ENCODE measurements at places on chromosomes 2 and 18.
A peak's percentile ranks its signal among the peaks of the same experiment; 100 is the strongest.

- no peak for DNase-seq
Observed at GRCh38 chr2:136131484-136131960, 13.6 kb upstream of the CXCR4 start.

DNA sequence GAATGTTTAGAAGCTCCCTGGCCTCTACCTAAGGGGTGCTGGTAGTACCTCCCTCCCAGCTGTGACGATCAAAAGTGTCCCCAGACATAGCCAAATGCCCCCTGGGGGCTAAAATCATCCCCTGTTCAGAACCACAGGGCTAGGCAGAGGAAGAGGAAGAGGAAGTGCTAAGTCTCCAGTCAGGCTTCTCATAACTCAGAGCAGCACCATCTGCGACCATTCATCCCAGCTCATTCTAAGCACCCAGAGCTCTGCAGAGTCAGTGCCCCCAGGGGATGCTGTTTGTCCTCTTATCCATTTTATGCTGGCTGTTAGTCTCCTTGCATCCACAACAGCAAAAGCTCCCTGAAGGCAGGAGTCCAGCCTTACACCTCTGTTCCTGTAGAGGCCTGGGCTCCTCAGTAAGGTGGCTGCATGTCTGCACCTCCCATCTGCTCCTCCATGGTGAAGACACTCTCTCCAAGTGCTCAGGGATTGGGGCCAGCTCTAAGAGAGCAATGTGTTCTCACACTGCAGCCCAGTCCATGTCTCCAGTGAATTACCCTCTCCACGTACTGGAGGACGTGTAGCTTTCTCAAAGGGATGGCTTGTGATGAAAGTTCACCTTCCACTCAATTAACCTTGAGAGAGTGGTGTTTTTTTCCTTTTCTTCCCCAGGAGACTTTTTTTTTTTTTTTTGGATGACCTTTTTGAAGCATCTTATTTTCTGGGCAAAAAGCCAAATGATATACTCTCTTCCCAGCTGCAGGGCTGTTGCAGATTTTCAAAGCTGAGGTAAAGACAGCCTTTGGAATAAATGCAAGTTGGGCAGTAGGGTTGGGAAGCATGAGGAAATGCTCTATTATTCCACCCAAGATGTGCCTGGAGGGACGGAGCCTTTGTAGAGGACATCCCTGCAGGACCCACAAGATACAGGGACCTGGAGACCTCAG lies 158.9 kb upstream of the SLC14A2 start:
- DNase-seq: no peak

GRCh38 chr2:102126169-102126568 lies 16.4 kb upstream of the IL1R1 start:
- no peak for DNase-seq

GRCh38 chr18:44552706-44553105 lies 128.0 kb upstream of the SETBP1 start:
- DNase-seq: no peak

GRCh38 chr2:241035142-241035817 lies 36.9 kb downstream of the SNED1 start:
- peak; percentile 3 for DNase-seq

DNA sequence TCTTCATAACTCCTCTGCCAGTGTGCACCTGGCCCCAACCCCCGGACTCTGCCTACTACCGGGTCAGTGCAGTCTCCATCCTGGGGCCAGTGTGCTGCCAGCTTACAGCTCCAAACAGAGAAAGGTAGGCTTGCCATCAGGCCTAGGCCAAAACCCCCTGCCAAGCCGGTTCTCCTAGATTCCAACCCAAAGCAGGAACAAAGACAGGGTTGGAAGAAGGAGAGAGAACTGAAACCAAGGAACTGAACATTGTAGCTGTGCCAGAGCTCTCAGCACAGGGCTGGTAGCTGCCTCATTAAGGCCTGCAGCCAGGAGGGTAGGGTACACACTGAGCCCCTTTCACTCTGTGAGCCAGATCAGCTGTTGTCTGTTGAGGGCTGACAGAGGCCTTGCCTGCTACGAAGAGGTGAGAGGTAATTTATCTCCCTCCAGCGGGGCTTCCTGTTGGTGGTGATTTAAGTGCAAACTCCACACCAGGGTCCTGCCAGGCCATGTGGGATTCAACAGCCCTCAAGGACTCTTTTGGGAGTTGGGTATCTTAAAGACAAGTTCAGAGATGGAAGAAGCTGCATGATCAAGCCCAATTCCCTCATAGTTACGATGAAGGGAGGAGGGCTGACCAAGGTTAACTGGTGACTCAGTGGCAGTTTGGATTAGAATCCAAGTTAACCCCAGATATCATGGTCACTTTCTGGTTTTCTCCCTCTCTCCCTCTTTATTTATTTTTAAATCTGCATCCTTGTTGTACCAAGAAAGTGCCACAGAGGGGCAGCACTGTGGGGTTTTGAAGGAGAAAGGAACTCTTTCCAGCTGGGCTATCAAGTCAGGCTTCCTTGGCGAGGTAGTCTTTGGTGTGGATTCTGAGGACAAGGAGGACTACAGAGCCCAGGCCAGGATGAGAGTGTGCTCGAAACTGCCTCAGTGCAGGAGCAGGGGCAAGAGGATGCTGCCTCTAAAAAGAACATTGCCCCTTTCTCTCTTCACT lies 48.1 kb downstream of the CYRIA start:
- no peak for DNase-seq

GRCh38 chr2:124879640-124880039 lies 854.6 kb downstream of the CNTNAP5 start:
- no peak for DNase-seq

DNA sequence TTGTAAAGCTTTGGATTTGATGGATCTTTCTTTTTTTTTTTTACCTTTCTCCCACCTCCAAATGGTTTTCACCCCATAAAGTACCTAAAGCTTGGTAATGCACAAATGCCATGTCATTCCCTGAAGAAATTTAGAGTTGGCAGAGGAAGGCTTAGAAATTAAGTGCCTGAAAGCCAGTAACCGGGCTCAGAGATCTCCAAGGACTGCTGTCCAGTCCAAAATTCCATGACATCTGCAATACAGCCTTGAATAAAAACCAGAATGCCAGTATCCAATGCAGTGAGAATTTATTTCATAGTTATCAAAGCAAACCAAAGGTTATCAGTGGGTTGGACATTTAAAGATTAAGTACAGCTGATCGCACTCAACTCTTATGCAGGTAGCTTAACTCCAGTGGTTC lies 209.9 kb upstream of the RBBP8 start:
- no peak for DNase-seq

- no peak for DNase-seq
Observed at GRCh38 chr2:170180031-170180566, 2.2 kb downstream of the MYO3B start.

- DNase-seq: peak; percentile 84
Observed at GRCh38 chr18:57434536-57435494, at the start of gene ONECUT2. ONECUT2 (plus strand) TSS chr18:57435374; CDS start chr18:57435717, 343 bp downstream.

DNA sequence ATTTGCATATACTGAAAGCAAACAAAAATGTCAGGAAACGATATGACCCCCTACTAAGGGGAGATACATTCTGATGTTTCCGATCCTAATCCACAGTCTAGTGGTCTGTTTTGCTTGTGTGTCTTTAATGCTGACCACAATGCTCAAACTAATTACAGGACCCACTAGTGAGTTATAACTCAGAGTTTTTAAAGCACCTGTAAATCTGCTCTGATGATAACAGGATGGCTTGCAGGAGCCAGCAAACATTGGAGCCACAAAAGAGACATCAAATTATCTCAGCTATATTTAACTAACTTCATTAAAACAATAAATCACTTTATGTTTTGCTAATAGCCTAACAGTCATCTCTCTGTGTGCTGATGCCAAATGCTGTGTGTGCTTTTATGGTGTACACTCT lies 300.3 kb downstream of the NBAS start:
- DNase-seq: no peak

DNA sequence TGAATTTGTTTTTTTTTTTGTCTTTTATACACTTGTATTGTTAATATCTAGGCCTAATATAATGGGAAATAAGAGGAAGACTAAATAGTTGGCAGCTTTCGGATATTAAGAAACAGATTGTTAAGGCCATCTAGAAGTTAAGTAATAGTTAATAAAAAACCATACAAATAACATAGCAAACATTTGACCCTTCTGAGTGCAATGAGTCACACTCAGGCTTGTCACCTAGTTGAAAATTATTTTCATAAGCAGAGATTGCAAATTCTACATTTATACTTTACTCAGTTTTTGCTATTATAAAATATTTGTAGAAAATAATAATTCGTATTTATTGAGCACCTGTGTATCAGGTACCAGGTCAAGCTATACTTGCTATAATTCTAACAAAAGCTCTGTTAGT lies 2.4 kb downstream of the NUP35 start:
- DNase-seq: no peak

- no peak for DNase-seq
Observed at GRCh38 chr18:24185805-24186204, 46.9 kb downstream of the CABYR start.

DNA sequence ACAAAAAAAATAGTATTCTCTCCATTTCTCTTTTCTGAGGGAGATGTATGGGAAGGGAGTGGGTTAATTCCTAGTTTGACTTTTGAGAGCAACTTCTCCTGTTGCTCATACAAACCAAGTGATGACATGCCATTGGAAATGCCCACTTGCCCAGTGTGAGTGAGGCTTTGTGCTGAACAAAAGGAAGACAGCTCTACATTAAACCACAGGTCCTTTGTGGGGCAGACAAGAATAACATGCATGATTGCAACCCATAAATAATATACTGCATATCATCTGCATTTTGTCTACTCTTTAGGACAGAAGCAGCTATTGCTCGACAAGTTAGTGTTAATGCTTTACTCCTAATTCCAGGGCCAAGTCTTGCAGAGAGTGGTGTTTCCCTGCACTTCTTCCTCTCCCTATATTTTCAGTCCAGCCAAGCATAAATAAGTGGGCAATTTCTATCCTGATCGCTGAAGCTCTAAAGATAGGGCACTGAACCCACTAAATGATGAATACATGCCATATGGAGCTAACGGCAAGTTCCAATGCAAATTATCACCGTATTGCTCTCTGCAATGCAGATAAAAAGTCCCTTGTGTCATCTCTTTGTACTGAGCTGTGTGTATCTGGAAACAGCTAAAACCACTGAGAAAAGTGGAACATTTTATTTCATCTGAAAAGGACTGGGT lies 19.4 kb upstream of the EHBP1 start:
- no peak for DNase-seq

DNA sequence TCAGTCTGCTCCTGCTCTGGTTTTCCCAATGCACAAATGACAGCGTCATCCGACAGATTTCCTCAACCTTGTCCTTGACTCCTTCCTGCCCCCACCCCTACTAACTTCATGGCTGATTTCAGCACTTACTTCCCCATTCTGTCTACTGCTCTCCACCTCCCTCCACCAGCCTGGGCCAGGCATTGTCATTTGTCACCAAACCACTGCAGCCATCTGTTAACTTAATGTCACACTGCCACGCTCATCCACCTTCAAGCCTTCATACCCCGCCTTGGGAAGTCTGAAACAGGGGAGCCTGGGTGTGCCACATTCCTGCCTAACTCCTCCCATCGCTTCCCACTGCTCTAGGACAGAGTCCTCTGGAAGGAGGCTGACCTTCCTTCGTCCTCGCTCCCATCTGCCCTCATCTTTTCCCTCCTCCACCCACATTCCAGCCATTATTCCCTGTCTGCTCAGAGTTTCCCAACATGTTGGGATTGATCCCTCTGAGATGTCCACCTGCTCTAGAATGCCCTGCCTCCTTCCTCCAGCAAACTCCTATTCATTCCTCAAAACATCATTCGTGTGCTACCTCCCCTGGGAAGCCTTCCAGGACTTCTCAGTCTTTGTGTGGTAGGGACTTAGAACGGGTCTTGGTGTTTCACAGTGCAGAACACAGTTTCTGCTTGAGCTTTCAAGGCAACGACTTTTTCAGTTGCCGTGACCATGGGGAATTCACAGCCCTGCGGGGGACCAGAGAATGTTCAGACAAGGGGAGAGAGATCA lies 42.2 kb upstream of the SMAD7 start:
- no peak for DNase-seq
